ENCODE measurements at places on chromosomes 16 and 17.

DNA sequence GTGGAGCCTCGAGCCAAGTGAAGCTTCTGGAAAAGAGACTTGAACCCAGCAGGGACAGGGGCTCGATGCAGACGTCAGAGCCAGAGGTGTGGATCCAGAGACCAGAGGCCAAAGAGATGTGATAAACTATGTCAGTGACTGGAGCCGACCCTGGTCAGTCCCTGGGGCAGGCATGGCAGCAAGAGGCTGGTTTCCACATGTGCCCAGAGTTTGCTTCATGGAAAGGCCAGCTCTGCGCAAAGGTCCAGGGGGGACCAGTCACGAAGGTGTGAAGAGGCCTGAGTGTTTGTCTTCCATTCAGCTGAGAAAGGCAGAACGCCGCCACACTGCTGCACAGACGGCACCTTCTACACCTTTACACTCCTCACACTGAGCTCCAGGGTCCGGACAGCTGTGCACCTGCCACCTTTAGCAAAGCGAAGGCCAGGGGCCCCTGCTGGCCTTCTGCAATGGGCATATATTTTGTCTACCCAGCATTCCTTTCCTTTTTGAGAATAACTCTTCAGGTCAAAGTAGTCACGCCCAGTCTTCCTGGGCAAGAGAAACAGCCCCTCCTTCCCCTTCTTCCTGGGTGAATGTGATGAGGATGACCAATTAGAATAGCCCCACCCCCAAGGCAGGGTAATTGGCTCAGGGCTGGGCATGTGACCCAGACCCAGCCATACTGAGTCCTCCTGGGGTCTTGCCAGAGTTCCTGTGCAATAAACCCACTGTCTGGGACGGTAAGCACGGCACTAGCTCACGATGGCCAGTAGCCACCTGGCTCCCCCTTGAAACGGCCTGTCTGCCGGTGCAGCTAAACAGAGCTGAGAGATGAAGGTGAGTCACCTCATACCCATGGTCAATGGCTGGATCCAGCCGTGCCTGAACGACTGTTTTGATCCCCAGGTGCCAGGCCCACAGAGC is 2.3 kb upstream of the RPH3AL start:
- DNase-seq, result no peak

DNA sequence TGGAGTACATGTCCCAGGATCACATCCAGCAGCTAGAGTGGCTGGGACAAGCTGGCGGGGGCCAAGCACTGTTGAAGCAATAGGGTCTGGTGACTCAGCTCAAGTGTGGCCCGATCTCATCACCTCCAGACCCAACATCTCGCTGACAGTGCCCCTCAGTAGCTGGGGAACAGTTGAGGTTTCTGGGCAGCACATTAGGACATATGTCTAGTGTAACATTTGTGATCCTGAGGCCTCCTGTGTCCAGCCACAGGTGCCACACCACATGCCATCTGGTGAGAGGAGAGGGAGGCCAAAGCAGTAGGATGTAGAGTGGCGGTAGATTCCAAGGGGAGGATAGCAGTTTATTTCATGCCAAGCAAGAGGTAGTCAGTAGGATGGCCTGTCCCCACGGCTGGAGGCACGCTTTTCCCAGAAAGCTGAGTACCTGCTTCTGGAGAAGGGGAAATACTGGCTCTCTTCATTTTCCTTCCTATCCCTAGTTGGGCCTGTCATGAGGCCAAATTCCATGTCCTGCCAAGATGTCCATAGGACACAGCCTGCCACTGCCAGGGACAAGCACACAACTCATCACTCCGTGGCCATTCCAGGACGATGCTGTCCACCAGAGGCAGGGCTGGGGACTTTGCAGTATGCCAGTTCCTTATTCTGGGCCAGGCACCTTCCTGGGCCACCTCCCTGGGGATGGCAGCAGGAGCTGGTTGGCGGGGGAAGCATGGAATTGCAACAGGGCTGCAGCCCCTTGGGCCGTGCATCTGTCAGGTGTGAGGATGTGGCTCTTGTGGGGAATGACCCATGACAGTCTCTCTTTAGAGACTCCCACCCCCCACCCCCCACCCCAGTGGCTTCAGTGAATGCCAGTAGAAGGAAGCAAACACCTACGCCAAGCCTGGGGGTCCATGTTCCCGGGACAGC is 24.0 kb downstream of the GGA3 start:
- no peak for DNase-seq

GRCh38 chr17:17725752-17726457 is 44.6 kb downstream of the RAI1 start:
- no peak for DNase-seq

DNA sequence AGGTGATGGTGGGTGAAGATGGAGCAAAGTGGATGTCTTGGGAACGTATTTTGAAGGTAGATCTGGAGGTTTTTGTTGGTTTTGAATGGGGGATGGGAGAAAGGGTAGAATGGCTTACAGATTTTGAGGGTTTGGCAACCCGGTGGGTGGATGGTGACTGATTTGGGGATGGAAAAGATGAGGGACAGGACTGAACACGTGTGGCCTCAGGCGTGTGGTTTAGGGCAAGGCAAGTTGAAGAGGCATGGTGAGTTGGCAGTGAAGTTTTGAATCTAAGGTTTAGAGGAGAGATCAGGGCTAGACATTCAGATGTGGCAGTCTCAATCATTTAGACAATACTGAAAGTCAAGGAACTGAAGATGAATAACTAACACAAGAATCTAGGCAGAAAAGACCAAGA is 5.0 kb upstream of the DCTPP1 start:
- DNase-seq, result no peak

- no peak for DNase-seq
These were observed 76.8 kb downstream of the SEC14L1 start for GRCh38 chr17:77217566-77217965.

GRCh38 chr16:62969711-62970318 is 933.6 kb upstream of the CDH8 start:
- DNase-seq, result no peak

DNA sequence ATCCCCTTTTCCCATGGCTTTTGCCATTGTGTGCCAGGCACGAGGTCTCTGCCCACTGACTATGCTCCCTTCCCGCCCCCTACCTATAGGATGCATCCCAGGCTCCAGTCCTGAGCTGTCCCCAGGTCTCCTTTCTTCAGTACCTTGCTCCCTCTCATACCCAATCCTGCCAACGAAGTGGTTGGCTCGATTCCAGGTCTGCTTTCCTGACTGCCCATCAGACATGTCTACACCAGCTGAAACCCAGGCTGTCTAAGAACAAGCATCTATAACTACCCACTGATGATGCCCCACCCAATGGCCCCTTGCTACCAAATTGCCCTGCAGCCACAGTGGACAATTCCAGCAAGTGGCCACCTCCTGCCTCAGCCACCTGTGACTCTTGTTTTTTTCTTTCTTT is 479.1 kb downstream of the SOX9 start:
- no peak for DNase-seq

DNA sequence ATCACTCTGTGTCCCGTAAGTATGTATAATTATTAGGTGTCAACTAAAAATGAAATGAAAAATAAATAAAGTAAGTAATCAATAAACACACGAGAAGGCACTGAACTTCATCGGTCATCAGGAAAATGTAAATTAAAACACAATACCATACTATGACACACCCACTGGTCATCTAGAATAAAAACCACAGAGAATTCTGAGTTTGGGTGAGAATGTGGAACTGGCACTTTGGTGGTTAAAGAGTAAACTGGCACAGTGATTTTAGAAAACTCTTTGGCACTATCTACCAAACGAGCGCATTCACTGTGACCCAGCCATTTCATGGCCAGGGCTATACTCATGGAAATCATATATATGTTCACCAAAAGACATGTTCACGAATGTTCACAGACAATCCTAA is 98.2 kb downstream of the HS3ST3A1 start:
- DNase-seq, result no peak
